ENCODE measurements at places on chromosomes 4 and X. TPM values are rescaled to one million over a fixed set of nuclear protein-coding genes. Genes with fewer than 3 reads are reported as not detected.

- no peak for DNase-seq
Measured at GRCh38 chr4:159770969-159771368, 668.1 kb downstream of the RAPGEF2 start.

GRCh38 chrX:8755116-8755515 is 23.2 kb upstream of the ANOS1 start:
- no peak for DNase-seq

DNA sequence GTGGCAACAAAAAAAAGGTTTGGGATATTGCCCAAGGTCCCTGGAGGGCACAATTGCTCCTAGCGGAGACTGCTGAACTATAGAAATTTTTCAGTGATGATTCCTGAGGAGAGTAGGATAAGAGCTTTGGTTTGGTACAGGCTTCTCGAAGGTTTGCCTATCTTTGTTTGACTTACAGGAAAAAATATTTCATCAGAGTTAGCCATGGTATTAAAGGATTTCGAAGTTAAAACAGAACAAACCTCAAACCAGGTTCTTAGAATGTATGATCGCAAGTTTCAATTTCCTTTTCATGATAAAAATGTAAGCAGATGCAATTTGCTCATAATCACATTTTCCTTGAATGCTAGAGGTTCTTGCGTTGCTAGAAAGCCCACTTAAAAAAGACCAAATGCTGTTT is 1.7 kb downstream of the EGFL6 start:
- no peak for DNase-seq

- DNase-seq: peak; percentile 77
Measured at GRCh38 chr4:152500800-152501434, 35.0 kb downstream of the FBXW7 start.

GRCh38 chrX:110394651-110395050 is 36.0 kb downstream of the RTL9 start:
- DNase-seq: no peak

DNA sequence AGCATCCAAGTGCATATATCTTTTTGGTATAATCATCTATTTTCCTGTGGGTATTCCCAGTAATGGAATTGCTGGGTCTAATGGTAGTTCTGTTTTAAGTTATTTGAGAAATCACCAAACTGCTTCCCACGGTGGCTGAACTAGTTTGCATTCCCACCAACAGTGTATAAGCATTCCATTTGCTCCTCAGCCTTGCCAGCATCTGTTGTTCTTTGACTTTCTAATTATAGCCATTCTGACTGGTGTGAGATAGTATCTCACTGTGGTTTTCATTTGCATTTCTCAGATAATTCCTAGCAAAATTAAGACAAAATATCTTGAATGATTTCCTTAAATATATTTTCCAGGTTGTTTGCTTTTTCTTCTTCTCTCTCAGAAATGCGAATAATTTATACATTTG is 341.1 kb downstream of the GBA3 start:
- DNase-seq: no peak

The TREX2 gene
- 0.20 TPM for polyA plus RNA-seq

GRCh38 chr4:71604785-71605184 is 179.1 kb downstream of the GC start:
- DNase-seq: no peak

Measured in forelimb muscle (tissue), 1 donor.